Activated T-helper 1 cell treated with anti-CD3 and anti-CD28 coated beads, Interleukin-12 subunit alpha, Interleukin-12 subunit beta, Interleukin-2, Interleukin-4 antibody, amounts not matched to agents 30 ng/mL and 10 ng/mL and 1 ng/mL, durations not matched to agents 14 hours and 24 hours and 36 hours (primary cell): ENCODE measurements at places on chromosomes 6 and 20. TPM values are rescaled to one million over a fixed set of nuclear protein-coding genes. Genes with fewer than 3 reads are reported as not detected.

- no peak for DNase-seq
Observed at GRCh38 chr20:22352019-22352418, 232.4 kb downstream of the FOXA2 start.

DNA sequence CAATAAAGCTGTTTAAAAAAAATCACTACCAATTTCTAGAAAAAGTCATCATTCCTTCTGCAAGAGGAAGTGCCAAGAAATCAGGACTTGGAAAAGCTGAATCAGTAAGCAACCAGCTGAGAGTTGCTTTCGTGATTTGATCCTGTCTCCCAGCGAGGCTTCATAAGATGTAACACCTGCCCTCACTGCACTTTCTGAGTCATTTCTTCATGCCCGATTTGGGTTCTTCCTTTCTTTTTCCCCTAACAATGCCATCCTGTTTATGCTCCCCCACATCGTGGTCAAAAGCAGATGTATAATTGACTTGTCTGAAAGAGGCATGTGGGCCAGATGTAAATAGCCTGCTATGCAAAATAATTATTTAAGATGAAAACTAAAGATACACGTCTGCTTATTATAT lies 52.1 kb downstream of the RIPOR2 start:
- DNase-seq = no peak

The OR2B6 gene
- total RNA-seq = not detected in 2 replicates

DNA sequence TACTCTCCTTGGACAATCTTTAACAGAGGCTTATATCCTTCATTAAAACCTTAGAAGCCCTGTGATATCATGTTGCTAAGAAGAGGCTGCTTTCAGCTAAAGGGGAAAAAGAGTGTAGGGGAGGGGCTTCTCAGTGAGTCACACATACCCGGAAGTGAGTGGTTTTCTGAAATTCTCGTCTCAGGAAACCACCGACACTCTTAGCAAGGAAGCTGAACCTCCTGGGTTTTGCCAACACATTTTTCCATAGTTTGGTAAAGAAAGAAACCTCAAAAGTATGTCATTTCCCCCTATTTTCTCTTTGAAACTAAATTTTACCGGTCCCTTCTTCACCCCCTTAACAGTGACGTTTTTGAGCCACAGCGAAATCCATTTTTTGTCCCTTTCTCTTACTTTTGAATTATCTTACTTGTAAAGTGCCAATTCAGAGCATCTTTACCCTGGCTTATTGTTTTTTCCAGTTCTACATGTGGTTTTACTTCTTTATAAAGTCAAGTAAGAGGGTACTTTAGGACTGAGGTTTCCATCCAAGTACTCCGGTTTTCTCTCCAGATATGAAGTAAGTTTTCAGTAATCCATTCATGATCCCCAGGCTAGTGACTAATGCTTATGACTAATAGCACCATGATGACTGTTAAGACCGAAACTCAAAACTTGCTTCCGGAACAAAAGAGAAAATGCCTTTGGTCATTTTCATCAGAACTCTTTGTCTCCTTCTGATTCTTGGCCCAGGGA lies 219.3 kb downstream of the ARHGAP18 start:
- DNase-seq = peak; percentile 69

The ARHGAP40 gene
- total RNA-seq = not detected in 2 replicates

The COL9A1 gene
- not detected in 2 replicates for total RNA-seq

The WASF1 gene
- total RNA-seq = 2.0 and 2.3 TPM in 2 replicates

DNA sequence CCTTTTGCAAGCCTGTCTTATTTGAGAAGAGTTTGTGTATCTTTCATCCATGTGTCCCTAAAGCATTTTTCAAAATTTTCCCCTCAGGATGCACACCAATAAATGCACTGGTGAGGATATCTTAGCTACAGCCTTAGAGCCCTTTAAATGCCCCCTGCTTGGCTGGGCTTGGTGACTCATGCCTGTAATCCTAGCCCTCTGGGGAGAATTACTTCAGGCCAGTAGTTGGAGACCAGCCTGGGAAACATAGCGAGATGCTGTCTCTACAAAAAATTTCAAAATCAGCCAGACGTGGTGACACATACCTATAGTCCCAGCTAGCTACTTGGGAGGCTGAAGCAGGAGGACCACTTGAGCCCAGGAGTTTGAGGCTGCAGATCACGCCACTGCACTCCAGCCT lies 33.8 kb upstream of the PLCB4 start:
- DNase-seq = no peak

The LAMA5 gene
- 0.83 and 1.2 TPM in 2 replicates for total RNA-seq

The THBD gene
- total RNA-seq = not detected in 2 replicates

The SNAI1 gene
- 3.5 and 3.9 TPM in 2 replicates for total RNA-seq

The SPATA2 gene
- total RNA-seq = 9.7 and 10.4 TPM in 2 replicates

The CEBPB gene
- 52.3 and 55.2 TPM in 2 replicates for total RNA-seq

The CNR1 gene
- not detected in 2 replicates for total RNA-seq

DNA sequence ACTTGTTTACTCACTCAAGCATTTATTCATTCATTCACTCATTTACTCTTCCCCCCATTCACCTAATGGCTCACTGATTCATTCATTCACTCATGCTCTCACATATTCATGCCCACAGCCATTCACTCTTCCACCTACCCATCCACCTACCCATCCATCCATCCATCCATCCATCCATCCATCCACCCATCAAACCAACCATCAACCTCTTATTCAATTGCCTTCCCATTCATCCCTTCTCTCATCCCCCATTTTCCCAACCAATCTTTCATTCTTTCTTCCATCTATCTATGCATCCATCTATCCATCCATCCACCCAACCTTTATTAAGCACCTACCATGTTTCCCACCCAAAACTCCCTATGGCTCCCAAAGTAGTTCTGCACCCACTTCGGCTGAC lies 1.6 kb upstream of the ARHGAP40 start:
- DNase-seq = no peak

The LY6G6C gene
- total RNA-seq = not detected in 2 replicates

The RAB44 gene
- 0.05 and 0.10 TPM in 2 replicates for total RNA-seq

GRCh38 chr6:167791780-167792478 lies 34.8 kb upstream of the AFDN start:
- no peak for DNase-seq

The LRRN4 gene
- not detected in 2 replicates for total RNA-seq

DNA sequence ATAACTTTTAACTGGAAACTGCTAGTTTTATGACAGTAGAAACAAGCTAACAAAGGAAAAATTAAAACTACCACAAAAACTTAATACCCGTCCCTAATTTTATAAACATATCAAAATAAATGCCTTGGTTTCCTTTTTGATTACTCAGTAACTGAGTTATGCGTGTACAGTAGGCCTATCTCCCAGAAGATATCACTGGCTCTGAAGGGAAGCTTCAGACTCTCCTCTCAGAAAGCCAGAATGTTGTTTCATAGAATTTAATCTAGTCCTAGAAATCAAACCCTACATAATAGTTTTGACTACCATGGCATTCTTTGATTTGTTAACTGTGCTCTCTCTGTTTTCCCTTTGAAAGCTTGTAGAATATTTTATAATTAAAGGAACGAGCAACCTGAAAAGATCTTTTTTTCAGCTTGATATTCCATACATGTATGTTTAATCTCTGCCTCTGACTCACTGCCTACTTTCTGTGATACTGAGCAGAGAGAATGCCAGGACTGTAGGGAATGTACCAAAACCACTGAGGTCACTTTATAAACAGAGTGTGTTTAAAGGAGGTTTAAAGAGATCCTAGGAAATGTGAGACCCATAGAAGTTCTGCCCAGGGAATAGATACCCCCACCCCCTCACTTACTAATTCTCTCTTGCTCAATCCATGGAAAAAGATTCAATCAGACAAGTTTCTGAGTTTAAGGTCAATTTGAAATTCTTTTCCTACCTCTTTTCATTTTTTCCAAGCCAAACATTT lies 311.5 kb downstream of the HDGFL1 start:
- no peak for DNase-seq

DNA sequence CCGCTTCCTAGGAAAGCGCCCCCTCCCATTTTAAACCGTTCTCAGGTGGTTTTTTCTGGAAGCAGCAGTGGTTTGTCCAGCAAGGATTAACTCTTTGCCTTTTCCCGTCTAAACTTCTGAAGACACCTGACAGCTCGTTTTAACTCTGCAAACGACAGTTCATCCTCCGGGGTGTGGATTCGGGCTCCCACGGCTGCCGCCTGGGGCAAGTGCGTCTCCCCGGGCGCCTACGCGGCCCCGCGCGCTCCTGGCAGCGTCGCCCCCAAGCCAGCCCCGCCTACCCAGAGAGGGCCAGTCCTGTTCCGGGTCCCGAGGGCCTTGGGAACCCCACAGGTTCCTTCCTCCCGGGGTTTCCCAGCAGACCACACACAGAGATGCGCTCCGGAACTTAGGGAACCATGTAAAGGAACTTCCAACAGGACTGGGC lies 54.4 kb downstream of the PRR18 start:
- no peak for DNase-seq

The ENPP1 gene
- total RNA-seq = 1.0 and 1.2 TPM in 2 replicates

The TCF15 gene
- 0.13 TPM in 1 of 2 replicates, not detected in the other for total RNA-seq

The SIRPG gene
- total RNA-seq = 31.8 and 34.6 TPM in 2 replicates

DNA sequence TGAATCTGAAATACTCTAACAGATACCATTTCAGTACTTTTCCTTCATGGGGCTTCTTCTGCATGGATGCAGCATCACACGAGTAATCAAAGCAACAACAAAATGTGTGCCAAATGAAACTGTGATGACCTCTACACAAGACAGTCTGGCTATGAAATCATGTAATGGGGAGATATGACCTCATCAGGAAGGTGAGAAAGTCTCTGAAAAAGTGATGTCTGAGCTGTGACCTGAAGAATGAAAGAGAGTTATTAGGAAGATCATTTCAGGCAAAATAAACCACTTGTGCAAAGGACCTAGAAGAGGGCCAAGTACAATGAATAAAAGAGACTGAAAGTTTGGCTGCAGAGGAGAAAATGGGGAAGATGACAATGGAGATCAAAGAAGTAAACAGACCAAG lies 182.8 kb downstream of the PTPRK start:
- no peak for DNase-seq

The SLC22A23 gene
- total RNA-seq = 0.05 and 0.39 TPM in 2 replicates

- DNase-seq = no peak
Observed at GRCh38 chr6:25889877-25890853, 16.1 kb upstream of the SLC17A3 start.

The COL11A2 gene
- total RNA-seq = 0.61 and 0.65 TPM in 2 replicates

The DEFB113 gene
- not detected in 2 replicates for total RNA-seq

GRCh38 chr6:64330694-64331307 lies 695.2 kb downstream of the PHF3 start:
- DNase-seq = no peak
